Mesendoderm (in vitro differentiated cells): ENCODE measurements at places on chromosomes 3 and 15.

- DNase-seq = peak; percentile 90
Observed at GRCh38 chr3:44235604-44236484, 5.8 kb upstream of the TOPAZ1 start.

GRCh38 chr3:65824166-65824565, 214.6 kb downstream of the MAGI1 start:
- DNase-seq = no peak

- DNase-seq = no peak
Observed at GRCh38 chr3:153431076-153431475, 269.1 kb downstream of the RAP2B start.

GRCh38 chr15:83919319-83919830, 265.5 kb downstream of the ADAMTSL3 start:
- DNase-seq = no peak

DNA sequence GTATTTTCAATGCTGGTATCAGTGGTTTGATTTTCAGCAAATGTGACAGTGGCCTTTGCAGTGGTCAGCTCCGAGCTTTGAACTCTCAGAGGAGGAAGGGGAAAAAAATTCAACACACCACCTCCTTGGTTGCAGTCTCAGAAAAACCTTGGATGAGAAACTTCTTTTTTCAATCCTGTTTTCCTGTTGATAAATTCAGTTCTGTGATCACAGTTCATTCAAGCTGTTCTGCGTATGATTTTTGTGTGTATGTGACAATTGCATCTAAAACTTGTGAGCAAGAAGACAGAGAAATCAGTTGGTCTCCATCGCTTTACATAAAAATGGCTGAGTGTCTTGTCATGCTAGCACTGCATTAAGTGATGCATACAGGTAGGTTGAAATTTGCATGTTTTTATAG, 19.2 kb downstream of the ZBTB38 start:
- no peak for DNase-seq

GRCh38 chr3:197224034-197224444, 74.4 kb downstream of the DLG1 start:
- peak; percentile 71 for DNase-seq

- no peak for DNase-seq
Observed at GRCh38 chr3:193940526-193940925, 195.4 kb upstream of the HES1 start.

GRCh38 chr3:87270908-87271700, 5.3 kb downstream of the POU1F1 start:
- no peak for DNase-seq

- no peak for DNase-seq
Observed at GRCh38 chr3:105351821-105352220, 14.9 kb upstream of the ALCAM start.

DNA sequence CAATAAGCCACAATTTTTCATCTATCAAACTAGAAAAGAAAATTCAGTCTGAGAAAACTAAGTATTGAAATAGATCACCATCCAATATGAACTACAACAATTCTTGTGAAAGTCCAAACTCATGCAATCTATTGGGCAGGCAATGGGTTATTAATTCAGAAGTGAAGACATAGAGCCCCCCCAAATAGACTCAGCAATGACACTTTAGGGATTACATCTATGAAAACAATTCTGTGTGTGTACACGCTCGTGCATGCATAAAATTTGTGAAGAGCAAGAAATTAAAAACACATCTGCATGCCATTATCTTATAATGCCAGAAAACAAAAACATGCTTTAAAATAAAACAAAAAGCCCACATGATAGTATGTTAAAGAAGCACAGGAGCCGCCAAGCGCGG, 151.3 kb downstream of the NR1I2 start:
- no peak for DNase-seq

GRCh38 chr3:185741586-185741985, 83.3 kb downstream of the IGF2BP2 start:
- DNase-seq = no peak

DNA sequence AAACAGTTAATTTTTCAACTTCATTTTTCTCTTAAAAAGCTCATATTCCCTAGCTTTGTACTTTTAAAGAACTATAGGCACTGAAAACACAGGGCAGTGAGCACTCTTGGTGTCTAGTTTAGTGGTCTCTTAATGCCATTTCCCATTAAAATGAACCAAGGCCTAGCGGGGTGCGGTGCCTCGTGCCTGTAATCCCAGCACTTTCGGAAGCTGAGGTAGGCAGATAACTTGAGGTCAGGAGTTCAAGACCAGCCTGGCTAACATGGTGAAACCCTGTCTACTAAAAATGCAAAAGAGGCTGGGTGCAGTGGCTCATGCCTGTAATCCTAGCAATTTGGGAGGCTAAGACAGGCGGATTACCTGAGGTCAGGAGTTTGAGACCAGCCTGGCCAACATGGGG, 45.5 kb downstream of the LDHAL6B start:
- DNase-seq = no peak

- DNase-seq = no peak
Observed at GRCh38 chr3:71511446-71511845, 72.1 kb downstream of the FOXP1 start.

DNA sequence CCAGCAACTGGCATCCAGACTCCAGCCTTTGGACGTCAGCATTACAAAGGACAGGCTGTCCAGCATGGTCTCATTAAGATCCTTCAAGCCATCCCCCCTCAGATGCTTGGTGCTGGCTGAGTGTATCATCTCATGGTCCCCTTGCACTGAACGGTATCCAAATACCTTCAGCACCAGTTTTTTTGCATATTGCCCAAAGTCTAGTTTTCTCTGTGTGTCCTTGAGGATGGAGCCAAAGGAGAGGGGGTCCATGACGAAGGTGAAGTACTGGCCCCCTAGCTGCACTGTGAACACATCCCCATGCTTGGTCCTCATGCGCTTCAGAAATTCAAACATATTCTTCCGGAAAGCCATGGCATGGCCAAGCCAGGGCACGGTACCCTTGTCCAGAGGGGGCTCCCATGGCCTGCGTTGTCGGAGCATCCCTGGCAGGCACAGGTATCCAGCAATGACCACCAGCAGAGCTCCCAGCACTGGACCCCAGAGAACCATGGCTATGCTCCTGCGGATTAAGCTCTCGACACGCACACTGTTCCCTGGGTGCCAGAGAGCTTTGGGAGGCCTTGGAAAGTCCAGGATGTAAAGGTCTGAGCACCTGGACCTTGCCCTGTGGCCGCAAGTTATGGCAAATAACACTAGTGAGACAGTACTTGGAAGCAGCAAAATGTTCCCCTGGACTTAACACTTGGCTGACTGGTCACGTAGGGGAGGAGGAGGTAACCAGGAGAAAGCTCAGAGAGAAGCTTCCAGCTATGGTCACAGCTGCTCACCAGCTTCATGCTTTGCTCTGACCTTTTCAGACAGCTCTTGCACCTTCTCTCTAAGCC, at the start of gene CYP8B1:
TSS of gene CYP8B1 (minus strand) at position 555 of the 827 bp plus-strand sequence. CDS start at position 492, 63 bp downstream.
- DNase-seq = no peak

DNA sequence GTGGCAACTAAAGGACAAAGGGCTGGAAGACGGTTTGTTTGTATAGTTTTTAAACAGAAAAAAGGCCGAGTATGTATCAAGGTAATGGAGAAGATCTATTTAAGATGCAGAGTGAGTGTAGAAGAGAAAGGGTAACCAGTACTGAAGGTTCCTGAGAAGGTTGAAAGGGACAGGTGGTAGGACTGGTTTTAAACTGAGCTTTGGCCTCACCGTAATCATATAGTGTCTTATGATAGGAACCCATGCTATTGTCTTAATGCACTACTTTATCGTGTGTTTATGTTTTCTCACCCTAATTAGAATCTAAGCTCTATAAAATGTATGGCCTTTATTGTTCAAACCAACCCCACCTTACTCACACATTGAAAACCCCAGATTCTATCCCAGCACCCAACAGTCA, 32.7 kb downstream of the FHIT start:
- DNase-seq = no peak
